NCI-H748 treated with DMSO at 0.1 percent for 48 hours (cell line): ENCODE measurements at places on chromosomes 16 and 17.

- DNase-seq = no peak
Measured at GRCh38 chr17:80460429-80460834, 16.0 kb downstream of the NPTX1 start.

- no peak for DNase-seq
Measured at GRCh38 chr16:27232901-27233625, 29.7 kb downstream of the KDM8 start.

- no peak for DNase-seq
Measured at GRCh38 chr16:66849549-66849948, 5.3 kb downstream of the CA7 start.

DNA sequence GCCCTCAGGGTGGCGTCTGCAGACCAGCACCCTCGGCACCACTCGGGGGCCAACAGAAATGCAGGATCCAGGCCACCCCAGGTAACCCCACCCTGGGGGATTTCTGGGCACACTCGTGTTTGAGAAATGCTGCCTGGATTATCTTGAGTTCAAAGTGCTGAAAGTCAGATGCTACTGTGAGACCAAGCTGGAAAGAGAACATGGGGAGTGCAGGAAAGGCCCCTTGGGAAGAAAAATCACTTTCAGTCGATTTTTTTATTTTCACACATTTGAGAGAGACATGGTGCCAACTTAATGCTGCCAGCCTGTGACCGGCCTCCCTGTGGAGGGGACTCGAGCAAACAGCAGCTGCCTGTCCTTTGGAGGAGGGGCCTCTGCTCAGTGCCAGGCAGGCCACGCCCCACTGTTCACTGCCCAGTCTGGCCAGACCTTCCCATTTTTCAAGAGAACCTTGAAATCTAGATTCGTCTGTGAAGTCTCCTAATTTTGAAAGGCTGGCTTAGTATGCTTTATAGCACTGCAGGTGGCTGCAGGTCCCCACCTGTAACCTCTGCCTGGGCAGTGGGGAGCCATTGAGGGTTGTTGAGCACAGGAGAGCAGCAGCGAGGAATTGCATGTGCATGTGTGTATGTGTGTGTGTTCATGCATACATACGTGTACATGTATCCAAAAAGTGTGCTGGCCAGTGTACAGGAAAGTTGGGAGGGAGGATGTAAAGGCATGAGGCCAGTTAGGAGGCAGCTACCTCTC lies 70.7 kb upstream of the PLCG2 start:
- no peak for DNase-seq

GRCh38 chr16:64872101-64872500 lies 249.8 kb downstream of the CDH11 start:
- DNase-seq = no peak

DNA sequence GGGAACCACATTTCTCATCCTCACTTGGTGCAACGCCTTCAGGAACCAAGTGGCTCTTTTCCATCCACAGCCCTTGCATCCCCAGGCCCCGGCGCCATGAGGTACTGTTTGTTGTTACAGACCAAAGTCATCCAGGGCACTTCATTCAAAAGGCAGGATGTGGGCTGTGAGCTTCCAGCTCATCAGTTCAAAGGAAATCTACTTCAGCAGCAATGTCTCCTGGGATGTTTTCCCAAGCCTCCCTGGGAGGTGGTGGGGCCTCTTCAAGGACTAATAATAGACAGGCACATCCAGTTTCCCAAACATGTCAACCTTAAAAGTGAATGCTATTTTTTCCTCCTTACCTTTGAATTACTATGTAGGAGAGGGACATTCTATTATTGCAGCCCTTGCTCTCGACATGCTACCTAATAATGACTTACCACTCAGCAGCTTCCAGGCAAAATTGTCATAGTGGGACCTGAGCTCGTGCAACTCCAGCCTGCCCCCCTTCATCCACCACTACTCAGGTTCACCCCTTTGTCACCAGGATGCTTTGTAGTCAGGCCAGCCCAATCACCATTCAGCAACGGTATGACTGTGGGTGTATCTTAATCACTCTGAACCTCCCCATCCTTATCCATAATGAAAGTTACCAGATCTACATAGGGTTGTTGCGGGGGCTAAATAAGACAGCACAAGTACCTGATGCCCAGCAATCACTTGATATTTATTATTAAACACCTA lies 1.7 kb upstream of the PRKCB start:
- DNase-seq = no peak

GRCh38 chr16:69793526-69793925 lies 31.4 kb downstream of the WWP2 start:
- no peak for DNase-seq

DNA sequence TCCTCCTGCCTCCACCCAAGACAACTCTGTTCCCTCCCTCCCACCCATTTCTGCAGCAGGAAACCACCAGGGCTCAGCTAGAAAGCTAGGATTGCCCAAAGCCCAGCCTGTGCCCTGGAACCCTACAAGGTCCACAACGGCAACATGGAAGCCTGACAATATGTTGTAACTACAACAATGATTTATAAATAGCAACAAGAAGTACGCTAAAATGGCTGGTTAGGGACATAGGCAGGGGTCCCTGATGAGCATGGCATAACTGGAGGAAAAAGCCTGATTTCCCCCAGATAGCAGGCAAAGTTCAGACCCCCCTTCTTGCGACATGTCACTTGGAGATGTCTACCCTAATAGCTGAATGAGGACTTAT lies 6.6 kb downstream of the ST3GAL2 start:
- no peak for DNase-seq

- no peak for DNase-seq
Measured at GRCh38 chr16:79843631-79844043, 243.1 kb upstream of the MAF start.
